Sigmoid colon (tissue), 7 donors: ENCODE measurements at places on chromosomes 6 and 20.

DNA sequence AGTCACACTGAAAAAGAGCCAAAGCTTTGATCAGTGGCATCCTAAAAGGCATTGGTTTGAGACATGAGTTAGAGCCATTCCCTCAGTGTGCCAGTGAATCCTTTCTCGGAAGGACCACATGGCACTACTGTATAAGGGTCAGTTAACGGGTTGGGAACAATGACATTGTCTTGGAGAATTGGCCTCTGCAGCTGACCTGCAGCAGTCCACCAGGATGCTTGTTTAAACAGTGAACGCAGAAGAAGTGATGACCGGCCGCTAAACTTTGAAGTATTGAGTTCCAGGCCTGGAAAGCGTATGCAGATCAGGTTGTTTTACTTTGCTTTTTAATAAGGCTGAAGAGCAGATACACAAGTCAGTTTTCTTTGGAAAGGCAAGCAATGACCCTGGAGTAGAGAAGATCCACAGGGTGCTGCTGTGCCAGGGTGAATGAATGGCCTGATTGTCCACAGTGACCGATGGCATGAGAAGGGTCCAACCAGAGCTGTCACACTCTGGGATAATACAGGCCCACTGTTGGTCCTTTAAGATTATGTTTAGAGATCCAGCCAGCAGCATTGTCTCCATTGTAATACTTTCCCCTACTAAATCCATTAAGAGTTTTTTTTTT, 57.8 kb downstream of the GMPR start:
- H3K27ac ChIP-seq: no peak overlapping the region
- no peak for DNase-seq
- no peaks in the 10 kb centered on the region for H3K27me3 ChIP-seq
- no peaks in the 10 kb centered on the region for H3K4me1 ChIP-seq
- peaks cover 5% of the 10 kb centered on the region for H3K36me3 ChIP-seq
- H3K4me3 ChIP-seq: no peak overlapping the region

DNA sequence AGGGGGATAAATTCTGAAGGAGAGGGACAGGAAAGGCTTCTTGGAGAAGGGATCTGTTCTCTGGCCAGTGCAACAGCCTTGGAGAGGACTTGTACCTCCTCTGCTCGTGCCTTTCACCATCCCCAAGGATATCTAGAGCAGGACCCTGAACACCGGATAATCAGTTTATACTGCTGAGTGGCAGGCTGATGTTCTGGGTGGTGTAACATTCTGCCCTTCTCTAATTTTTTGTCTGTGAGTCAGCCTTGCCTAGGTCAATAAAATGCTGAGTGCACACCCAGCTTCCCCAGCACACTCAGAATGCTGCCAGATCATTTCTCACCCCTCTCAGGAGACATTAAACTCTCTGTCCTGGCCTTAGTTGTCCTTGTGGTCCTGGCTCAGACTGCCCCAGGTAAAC, at the start of gene DEFB115:
DEFB115 (plus strand) TSS at position 301 of the 400 bp plus-strand sequence; CDS start at position 301, 0 bp downstream.
- no peaks in the 10 kb centered on the region for H3K36me3 ChIP-seq
- no peak for DNase-seq
- H3K27me3 ChIP-seq: no peaks in the 10 kb centered on the region
- H3K4me3 ChIP-seq: no peak within 1 kb of the TSS

DNA sequence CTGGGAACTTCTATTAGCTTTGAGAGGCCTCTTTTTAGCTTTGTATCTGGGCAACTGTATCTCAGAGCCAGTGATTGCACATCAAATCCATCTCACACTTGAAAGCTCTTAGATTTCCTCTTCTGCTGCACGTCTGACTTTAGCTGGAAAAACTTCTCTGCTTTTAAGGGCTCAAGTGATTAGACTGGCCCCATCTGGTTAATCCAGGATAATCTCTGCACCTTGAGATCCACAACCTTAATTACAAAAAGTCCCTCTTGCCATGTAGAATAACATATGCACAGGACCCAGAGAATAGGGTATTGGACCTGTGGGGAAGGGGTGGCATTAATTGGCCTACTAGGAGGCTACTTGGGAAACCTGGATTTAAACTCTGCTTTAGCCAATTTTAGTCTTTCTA, 24.2 kb downstream of the KLHL31 start:
- no peak for DNase-seq
- H3K4me3 ChIP-seq: no peak overlapping the region
- H3K4me1 ChIP-seq: no peaks in the 10 kb centered on the region
- no peaks in the 10 kb centered on the region for H3K27me3 ChIP-seq

GRCh38 chr20:50187403-50188051, 3.1 kb upstream of the CEBPB start:
- no peaks in the 10 kb centered on the region for H3K27me3 ChIP-seq
- no peak overlapping the region for H3K4me3 ChIP-seq
- peak; percentile 88 for DNase-seq
- peak overlapping the region; percentile 97 for H3K27ac ChIP-seq

DNA sequence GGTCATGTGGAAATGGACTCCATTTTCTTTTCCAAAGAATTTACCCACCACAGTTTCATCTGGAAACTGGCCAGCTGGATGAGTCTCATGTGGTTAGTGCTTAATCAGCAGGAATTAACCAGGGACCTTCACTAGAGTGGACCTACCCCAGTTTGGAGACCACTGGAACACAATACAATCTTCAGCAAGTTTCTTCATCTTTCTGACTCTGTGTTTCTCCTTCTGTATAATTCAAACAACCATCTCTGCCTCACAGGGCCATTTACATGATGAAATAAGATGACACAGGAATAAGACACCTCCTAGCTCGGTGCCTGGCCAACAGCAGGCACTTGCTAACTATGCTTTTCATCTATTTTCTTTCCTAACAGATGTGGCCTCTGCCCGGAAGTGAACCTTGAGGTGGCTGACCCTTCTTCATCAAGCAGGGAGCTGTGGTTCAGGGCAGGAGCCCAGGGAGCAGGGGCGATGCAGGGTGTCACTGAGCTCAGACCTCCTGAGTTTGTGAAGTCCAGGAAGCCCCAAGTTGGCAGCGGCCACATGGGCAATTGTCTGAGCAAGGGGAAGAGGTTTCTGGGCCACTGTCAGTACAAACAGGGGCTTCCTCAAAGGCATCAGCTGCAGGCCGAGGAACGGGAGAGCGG, 98.8 kb downstream of the SOD2 start:
- no peaks in the 10 kb centered on the region for H3K27me3 ChIP-seq
- no peaks in the 10 kb centered on the region for H3K36me3 ChIP-seq
- no peak for DNase-seq
- no peak overlapping the region for H3K27ac ChIP-seq
- H3K4me1 ChIP-seq: no peaks in the 10 kb centered on the region

DNA sequence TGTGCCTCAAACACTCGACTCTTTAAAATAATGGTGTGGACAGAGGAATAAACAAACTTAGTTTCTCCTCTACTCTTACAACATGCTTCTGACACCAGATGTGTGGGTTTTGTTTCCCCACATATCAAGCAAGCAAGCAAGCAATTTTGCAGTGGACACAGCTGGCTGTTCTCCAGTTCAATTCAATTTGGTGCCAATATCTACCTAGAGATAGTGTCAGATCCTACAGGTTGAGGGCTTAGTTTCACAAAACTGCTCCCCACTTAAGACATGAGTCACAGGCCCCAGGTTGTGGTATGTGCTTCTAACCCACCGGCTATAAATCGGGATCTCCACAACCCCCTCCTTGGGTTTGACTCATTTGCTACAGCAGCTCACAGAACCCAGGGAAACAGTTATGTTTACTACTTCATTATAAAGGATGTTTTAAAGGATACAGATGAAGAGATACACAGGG, 131.4 kb upstream of the TRAF3IP2 start:
- H3K27ac ChIP-seq: no peak overlapping the region
- H3K4me1 ChIP-seq: no peaks in the 10 kb centered on the region
- H3K36me3 ChIP-seq: no peaks in the 10 kb centered on the region
- DNase-seq: no peak
